Natural killer cell (primary cell): ENCODE measurements at places on chromosomes 1 and 21.
A peak's percentile ranks its signal among the peaks of the same experiment; 100 is the strongest.

DNA sequence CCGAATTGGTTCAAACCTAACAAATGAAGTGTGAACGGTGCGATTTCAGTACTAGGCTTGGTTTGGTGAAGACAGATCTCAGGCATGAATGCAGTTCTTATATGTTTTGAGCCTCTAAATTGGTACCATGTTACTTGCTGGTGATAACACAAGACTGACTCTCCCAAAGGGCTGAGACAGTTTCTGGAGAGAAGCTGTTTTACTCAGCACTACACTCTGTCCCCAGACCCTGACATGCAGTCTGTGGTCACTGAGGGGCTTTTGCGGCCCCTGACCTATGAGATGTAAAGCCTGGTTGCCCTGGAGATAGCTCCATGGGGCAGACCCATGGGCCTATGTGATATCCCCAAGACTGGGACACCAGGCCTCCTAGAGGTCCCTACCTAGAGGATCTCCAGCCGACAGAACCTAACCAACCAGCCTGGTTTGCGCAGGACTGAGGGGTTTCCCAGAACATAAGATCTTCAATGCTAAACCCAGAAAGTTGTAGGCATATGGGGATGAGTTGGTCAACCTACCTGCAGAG is 19.4 kb upstream of the FOXE3 start:
- no peak for DNase-seq

GRCh38 chr1:214324896-214325800 is 44.2 kb downstream of the SMYD2 start:
- DNase-seq = no peak

GRCh38 chr21:39386194-39386593 is 37.3 kb upstream of the HMGN1 start:
- DNase-seq = no peak

GRCh38 chr1:91712981-91713841 is 172.7 kb downstream of the TGFBR3 start:
- peak; percentile 57 for DNase-seq

GRCh38 chr1:92029241-92029922 is 403 bp upstream of the EPHX4 start:
- DNase-seq = no peak

GRCh38 chr1:218374401-218375353 is 29.5 kb downstream of the TGFB2 start:
- no peak for DNase-seq

DNA sequence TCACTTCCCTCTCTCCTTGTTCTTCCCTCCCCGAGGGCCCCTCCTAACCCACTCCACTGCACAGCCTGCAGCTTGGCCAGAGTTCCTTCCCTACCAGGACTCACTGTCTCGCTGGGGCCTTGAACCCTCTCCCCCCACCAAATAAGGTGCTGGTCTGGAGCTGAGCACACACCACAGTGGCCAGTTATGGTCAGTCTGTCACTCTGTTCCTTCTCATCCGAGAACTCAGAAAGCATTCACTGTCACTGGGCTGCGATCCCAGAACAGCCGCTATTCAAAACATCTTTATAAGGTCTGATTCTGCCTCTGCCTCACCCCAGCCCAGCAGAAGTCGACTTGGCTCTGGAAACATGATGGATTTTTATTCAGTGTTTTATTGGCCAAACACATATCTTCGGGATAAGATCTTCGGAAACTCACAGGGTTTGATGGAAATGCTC is 19.8 kb upstream of the LBR start:
- DNase-seq = no peak

GRCh38 chr1:157359314-157360022 is 192.8 kb downstream of the FCRL5 start:
- DNase-seq = no peak

DNA sequence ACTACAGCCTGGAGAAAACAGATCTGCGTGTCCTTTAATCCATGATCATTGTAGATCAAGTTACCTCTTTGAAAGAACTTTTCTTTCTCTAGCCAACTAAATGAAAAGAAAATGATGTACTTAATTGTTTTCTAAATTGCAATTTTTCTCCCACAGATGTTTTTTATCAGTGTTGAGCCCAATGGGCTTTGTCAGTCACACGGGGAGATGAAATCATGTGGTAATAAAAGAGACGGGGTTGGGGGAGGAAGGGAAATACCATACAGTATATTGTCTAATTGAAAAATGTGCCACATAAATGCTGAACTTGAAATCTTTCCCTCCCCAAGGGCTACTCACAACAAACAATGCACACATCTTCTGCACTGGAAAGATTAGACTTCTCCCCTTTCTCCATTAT is 58.4 kb downstream of the NTMT2 start:
- no peak for DNase-seq

- DNase-seq = no peak
These were observed at the start of gene MYOC for GRCh38 chr1:171652234-171652822. Gene MYOC, minus strand, starts transcription at chr1:171652688. Its CDS starts 77 bp downstream, at chr1:171652611.

DNA sequence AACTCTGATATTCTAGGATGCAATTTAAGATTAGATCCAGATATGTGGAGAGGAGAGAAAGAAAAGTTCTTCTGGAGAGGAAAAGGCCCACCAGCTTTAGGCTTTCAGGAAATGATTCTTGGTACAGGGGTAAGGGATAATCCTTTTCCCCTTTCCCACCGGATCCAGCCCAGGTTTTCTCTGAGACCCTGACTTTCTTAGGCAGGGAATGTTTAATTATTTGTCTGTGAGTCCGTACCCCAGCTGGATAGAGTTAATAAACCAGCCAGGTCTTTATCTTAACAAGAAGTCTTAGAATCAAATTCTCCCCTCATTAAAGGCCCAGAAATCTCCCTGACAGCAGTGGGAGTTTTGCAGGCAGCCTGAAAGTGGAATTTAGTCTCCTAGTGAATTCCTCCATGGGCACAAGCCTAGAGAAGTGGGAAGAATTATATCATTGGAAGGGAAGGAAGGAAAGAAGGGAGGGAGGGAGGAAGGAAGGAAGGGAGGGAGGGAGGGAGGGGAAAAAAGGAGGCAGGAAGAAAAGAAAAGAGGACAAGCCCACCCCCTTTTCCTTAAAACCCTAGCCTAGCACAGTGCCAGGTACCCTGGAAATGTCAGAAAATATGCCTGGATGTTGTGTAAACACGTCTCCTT is 189.0 kb downstream of the PLPP3 start:
- DNase-seq = no peak

DNA sequence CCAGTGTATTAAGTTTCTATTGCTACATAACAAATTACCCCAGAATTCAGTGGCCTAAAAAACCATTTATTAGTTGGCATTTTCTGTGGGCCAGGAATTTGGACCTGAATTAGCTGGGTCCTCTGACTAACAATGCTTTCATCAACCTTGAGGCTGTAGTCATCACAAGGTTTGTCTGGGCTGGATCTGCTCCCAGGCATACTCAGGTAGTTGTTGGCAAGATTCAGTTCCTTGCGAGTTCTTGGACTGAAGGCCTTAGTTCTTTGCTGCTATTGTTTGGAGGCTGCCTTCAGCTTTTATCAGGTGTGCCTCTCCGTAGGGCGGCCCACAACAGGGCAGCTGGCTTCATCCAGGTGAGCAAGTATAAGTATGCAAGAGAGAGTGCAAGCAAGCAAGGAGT is 31.4 kb upstream of the DEPDC1 start:
- no peak for DNase-seq

GRCh38 chr1:27592931-27593677 is 10.8 kb downstream of the AHDC1 start:
- DNase-seq = no peak
